ENCODE measurements at places on chromosomes 3 and 15.

DNA sequence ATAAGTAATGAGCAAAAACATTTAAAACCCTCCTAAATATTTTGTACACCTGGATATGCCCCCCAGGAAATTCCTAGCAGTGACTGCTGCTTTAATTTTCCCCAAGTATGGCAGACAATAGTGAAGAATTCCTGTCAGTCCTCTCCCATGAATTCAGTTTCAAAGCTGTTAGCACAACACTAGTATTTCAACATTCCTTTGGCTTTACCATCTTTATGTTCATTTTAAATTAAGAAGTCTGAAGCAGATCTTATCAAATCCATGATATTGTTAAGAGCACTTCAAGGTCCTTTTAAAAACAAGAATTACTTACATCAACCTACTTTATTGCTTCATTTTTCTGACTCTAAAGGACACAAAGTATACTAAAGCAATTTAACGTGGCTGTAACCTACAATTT lies 28.8 kb upstream of the CDIN1 start:
- no peak for DNase-seq

- no peak for DNase-seq
These were observed 9.3 kb downstream of the IRAK2 start for GRCh38 chr3:10173926-10174435.

GRCh38 chr3:18424729-18425640 lies at the start of gene SATB1:
TSS of gene SATB1 (minus strand) at chr3:18425339. CDS start at chr3:18420967, 4,372 bp downstream.
- peak; percentile 59 for DNase-seq

DNA sequence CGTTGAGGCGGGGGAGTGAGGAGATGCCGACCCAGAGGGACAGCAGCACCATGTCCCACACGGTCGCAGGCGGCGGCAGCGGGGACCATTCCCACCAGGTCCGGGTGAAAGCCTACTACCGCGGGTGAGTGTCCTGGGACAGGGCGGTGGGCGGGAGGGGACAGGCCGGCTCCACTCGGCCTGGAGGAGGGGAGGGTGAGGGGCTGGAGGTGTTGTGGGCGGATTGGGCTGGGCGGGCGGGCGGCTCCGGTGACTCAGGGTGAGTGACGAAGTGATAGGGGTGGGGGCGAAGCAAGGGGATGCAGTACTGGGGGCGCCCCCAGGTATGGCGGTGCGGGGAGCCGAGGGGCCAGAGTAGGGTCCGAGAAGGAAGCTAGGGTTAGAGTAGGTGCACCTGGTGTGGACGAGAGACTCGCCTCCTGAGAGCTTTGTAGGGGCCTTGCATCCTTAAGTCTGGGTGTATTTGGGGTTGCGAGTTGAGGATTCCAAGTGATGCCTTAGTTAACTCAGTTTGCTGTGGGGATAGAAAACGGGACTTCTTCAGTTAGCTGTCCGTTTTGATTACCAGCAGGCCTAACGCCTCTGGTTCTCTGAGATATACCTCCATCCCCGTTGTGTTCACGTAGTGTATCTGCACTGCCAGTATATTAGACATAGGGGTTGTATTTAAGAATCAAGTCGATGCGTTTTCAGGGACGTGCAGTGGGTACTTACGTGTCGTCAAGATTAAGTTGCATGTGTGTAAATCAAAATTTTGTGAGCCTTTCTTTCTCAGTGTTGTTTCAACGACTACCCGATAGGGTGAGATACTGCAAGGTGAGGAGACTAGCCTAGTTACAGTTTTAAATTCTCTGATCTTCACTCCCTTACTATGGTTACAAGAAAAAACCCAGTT lies 670 bp downstream of the PRKCI start:
- DNase-seq = no peak

DNA sequence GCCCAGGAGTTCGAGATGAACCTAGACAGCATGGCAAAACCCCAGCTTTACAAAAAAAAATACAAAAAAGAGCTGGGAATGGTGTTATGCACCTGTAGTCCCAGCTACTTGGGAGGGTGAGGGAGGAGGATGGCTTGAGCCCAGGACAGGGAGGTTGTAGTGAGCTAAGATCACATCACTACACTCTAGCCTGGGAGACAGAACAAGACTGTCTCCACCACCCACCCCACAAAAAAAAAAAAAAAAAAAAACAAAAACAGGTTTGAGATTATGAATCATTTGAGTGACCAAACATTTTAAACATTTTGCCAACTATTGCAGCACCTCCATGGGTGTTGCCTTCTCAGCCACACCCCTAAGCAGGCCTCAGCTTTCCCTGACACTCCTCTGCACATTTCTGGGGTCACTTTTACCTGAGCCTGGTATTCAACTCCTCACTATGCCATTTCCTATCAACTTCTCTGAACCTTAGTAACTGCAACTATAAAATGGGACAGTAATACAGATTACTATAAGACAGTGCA lies 41.8 kb downstream of the IL5RA start:
- no peak for DNase-seq

- DNase-seq = no peak
These were observed 93.1 kb downstream of the ARHGEF26 start for GRCh38 chr3:154214306-154214705.

DNA sequence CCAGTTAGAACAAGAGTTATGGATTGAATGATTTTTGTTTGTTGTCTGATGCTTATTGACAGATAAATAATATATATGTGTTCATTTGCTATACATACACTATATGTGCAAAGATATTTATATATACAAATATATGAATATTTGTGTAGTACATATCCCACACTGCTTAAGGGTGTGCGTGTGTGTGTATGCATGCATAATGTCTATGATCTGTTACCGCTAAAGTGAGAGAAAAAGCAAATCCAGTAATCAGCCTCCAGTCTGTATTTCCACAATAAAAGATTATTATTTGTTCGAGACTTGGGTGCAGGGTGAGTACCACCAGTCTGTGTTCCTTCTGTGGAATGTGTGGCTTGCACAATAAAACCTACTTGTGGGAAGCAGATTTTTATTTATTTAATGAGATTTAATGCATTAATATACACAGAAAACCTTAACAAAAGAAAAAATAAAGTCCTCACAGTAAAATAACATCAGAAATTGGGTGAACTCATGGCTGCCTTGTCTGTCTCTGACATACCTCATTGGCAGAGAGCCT lies 366.0 kb upstream of the TBL1XR1 start:
- no peak for DNase-seq

DNA sequence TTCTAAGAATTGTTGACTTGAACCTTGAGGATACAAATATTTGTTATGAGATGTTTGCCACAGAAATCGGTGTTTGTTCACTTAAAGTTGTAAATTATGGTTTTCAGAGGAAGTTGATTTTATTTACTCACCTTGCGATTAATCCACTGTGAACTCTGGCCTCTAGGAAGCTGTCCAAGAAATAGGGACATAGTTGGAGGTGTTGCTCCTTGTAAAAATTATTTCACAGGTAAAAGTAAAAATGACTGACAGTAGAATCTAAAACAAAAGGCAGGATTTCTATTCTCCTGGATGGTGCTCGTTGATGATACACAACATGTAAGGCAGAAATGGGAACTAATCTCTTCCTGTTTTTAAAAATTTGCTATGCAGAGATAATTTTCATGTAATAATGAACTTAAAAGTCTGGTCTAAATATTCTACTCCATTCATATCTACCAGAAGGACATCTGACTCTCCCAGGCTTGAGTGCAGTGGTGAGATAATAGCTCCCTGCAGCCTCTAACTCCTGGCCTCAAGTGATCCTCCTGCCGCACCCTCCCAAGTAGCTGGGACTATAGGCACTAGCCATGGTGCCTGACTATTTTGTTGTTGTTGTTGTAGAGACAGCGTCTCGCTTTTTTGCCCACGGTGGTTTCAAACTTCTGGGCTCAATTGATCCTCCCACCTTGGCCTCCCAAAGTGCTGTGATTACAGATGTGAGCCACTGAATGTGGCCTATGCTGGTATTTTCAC lies 17.1 kb upstream of the LZTFL1 start:
- DNase-seq = no peak

- no peak for DNase-seq
These were observed 91.3 kb downstream of the UACA start for GRCh38 chr15:70672081-70672480.

GRCh38 chr15:70853973-70854665 lies at the start of gene LARP6:
TSS of gene LARP6 (minus strand) at chr15:70854157. CDS start at chr15:70854088, 69 bp downstream.
- peak; percentile 3 for DNase-seq

GRCh38 chr3:136334209-136334608 lies 84.1 kb downstream of the PCCB start:
- DNase-seq = no peak

- DNase-seq = no peak
These were observed 111.3 kb downstream of the BBX start for GRCh38 chr3:107634099-107634489.

DNA sequence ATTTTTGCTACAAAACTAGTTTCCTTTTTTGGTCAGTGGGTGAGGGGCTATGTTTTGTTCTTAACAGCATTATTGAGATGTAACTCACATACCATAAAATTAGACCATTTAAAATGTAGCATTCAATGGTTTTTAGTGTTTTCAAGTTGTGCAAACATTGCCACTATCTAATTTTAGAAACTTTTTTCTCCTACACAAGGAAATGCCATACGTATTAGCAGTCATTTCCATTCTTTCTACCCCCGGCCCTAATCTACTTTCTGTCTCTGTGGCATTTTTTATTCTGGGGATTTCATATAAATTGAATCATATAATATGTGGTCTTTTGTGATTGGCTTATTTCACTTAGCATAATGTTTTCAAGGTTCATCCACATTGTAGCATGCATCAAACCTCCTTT lies 55.0 kb upstream of the TIPARP start:
- DNase-seq = no peak

DNA sequence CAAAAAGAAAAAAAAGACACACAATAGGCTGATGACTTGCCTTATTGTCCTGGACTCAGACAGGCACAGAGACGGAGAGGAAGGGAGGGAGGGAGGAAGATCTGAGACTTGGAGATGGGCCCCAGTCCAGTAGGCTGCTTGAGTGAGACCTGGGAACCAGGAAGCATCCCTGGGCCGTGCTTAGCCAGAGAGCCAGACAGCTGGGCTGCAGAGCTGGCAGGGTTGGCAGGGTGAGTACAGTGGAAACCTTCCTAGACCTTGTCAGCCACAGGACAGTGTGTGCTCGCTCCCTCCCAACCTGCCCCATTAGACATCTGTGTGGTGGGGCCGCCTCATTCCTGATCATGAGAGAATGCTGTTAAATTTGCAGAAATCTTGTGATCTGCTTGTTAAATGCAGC lies 107.9 kb upstream of the ALDH1A3 start:
- no peak for DNase-seq

GRCh38 chr3:187567021-187567420 lies 103.2 kb downstream of the SST start:
- no peak for DNase-seq

- no peak for DNase-seq
These were observed 181.1 kb upstream of the RBMS3 start for GRCh38 chr3:29099775-29100174.

- DNase-seq = no peak
These were observed 147.7 kb downstream of the SMAD6 start for GRCh38 chr15:66849746-66850077.

DNA sequence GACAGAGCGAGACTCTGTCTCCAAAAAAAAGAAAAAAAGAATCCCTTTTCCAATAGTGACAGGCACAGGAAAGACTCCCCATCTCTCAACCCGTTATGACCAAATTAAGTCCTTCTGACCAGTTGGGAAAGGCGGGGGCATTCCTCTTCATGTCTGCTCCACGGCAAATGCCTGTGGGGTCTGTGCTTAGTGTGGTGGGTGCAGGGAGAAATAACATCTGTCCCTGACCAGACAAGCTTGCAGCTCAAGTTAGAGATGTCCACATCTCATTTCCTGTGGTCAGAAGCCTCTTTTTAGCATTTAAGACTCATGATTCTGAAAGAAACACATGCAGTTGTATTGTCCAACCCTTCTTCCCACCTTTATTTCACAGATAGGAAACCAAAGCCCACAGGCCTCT lies 16.2 kb downstream of the PLA1A start:
- no peak for DNase-seq

- no peak for DNase-seq
These were observed 168.8 kb upstream of the ST8SIA2 start for GRCh38 chr15:92224843-92225242.

DNA sequence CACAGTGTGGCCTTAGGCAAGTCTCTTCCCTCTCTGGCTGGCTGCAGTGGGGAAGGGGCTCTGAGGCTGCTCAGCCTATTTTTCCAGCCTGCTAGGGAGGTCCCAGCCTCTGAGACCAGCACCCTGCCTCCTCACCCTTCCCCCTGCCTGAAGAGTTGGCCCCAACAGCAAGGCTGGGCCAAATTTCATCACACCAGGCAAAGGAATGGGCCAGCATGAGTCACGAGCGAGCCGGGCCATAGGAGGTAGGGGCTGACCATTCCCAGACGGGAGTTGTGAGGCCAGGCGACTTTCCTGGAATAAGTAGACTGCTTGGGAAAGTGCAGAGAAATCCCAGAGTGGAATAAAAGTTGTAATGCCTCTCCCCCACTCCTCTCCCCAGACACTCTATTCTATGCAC lies 5.7 kb upstream of the FBLN2 start:
- DNase-seq = no peak

GRCh38 chr3:42572278-42572677 lies 9.5 kb downstream of the SEC22C start:
- DNase-seq = no peak

- no peak for DNase-seq
These were observed 235.1 kb downstream of the UACA start for GRCh38 chr15:70528270-70528706.

DNA sequence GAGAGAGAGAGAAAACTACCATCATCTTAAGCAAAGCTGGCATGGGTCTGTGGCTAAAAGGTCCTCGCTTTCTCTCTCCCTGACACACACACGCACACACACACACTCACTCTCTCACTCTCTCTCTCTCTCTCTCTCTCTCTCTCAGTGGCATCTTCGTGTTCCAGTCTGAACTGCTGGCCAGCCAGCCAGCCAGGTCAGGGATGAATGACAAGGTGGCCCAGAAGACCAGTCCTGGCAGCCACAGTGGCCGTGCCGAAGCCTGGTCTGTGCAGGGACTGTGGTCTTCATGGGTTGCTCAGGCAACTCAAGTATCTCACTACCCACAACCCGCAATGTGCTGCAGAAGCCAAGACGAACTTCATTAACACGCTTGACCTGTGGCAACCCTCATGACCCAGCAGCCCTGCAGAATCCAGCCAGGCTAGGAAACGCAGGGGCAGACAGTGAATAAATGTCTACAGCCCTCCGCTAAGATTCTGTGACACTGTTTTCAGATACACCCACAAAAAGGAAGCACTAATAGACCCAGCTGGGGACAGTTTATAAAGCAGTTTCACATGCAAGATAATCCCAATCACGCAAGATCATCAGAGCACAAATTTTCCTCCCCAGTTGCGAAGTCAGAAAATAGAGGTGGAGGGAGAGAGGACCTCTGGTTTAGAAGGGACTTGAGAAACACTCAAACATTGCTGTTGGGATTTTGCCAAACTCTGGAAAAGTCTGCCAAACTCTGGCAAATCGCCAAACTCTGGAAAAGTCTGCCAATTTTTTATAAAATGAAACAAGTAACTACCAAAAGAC lies 66.4 kb downstream of the XXYLT1 start:
- DNase-seq = no peak

GRCh38 chr3:190385731-190386688 lies 2.0 kb upstream of the CLDN16 start:
- no peak for DNase-seq

- DNase-seq = no peak
These were observed 86.3 kb downstream of the PPCDC start for GRCh38 chr15:75109736-75110130.

- DNase-seq = no peak
These were observed 429.5 kb downstream of the NAALADL2 start for GRCh38 chr3:175288621-175289020.

Measured in stimulated activated CD4-positive, alpha-beta T cell treated with anti-CD3 and anti-CD28 coated beads, TNF-alpha, amount 100 ng/mL, for 24 hours (primary cell).